ENCODE measurements at places on chromosomes 2 and 18.

- no peak for DNase-seq
These were observed 1316.7 kb downstream of the LRP1B start for GRCh38 chr2:140814141-140814540.

GRCh38 chr2:193668557-193669323 is 1474.0 kb upstream of the TMEFF2 start:
- DNase-seq, result no peak

- DNase-seq, result no peak
These were observed 33.8 kb upstream of the NFATC1 start for GRCh38 chr18:79361766-79362522.

GRCh38 chr2:170006587-170007325 is 171.2 kb upstream of the MYO3B start:
- no peak for DNase-seq

DNA sequence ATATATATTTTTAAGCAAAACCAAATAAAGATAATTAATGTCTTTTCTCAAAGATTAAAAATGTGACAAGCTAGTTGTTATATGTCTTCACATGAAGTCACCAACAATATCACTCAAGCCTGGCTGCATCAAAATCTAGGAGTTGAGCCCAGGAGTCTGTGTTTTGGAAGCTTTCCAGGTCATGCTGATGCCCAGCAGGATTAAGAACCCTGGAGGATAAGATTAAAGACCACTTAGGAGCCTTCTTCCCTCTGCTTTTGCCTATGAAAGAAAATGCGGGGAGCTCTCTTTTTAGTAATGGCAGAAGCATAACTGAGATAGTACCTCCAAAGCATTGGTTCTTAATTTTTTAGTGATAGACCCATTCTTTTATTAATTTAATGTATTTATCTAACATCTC is 157.4 kb downstream of the ASXL3 start:
- DNase-seq, result no peak

- DNase-seq, result no peak
These were observed 242.1 kb upstream of the OSR1 start for GRCh38 chr2:19600506-19600905.

GRCh38 chr2:232857158-232857563 is 12.9 kb upstream of the SNORC start:
- no peak for DNase-seq

- no peak for DNase-seq
These were observed 182.3 kb upstream of the PGAP1 start for GRCh38 chr2:197108758-197109157.

- DNase-seq, result no peak
These were observed 50.5 kb upstream of the MAP4K3 start for GRCh38 chr2:39487398-39488250.

DNA sequence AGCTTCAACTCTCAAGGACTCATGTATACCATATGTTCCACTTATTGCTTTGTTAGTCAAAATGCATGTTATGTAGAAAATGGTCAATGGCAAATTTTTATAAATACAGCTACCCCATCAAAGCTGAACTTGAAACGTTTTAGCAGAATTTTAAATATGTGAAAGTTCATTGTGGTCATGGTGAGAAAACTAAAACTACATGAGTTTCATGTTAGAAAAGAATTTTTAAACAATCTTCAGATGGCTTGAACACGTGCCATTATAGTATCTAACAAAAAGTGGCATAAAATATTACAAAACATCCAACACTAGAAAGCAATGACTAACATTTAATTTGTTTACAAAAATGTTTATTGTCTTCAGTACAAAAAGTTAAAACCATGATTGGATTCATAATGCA is 246.0 kb upstream of the KCNJ3 start:
- no peak for DNase-seq

DNA sequence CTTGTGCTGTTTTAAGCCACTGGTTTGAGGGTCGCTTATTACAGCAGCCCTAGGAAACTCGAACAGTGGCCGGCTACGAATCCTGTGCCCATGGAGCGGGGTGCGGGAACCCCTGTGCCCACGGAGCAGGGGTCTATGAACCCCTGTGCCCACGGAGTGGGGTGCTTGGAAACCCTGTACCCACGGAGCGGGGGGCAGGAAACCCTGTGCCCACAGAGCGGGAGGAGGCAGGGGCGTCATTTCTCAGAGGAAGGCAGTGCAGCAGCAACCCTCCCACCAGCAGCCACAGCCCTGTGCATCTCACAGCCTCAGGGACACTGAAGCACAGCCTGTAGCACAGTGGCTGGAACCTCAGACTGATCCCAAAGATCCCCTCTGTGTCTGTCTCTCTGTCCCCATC is 34.2 kb upstream of the GPC1 start:
- DNase-seq, result no peak

- no peak for DNase-seq
These were observed 193.2 kb upstream of the ITGA4 start for GRCh38 chr2:181264001-181264400.

DNA sequence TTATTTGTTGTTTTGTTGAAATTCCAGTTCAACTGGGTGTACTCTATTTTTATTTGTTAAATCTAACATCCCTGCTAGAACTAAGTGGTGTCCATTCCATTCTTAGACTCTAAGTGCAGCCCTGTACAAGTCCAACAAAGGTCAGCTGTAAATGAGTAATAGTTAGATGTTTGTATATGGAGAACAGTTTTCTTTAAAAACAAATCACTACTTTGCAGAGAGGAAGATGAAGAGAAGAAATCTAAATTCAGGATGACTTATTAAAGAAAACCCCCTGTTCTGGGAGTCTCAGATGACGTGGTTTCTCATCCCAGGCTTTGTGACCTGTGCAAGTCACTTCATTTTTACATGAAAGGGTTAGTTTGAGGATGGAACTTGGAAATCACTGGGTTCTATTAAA is 57.9 kb downstream of the GALNT14 start:
- DNase-seq, result no peak

GRCh38 chr2:48278590-48278989 is 251.4 kb upstream of the STON1 start:
- no peak for DNase-seq

DNA sequence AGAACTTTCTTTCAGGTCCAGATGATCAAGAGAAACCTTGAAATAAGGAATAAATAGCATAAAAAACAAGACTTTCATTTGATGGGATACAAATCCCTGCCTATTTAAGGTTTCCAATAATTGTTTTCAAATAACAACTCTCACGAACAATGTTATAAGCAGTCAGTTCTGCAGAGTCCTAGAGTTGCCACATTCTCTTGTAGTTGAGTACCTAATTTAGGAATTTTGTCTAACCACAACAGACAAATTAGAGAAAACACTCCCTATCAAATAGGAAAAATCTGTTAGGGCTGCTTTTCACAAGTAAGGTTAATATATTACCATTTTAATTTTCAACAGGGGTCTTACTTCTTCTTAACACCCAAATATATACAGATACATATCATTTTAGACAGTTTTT is 130.1 kb upstream of the CDH20 start:
- DNase-seq, result no peak

GRCh38 chr18:36141576-36141975 is 11.9 kb downstream of the ELP2 start:
- DNase-seq, result no peak

DNA sequence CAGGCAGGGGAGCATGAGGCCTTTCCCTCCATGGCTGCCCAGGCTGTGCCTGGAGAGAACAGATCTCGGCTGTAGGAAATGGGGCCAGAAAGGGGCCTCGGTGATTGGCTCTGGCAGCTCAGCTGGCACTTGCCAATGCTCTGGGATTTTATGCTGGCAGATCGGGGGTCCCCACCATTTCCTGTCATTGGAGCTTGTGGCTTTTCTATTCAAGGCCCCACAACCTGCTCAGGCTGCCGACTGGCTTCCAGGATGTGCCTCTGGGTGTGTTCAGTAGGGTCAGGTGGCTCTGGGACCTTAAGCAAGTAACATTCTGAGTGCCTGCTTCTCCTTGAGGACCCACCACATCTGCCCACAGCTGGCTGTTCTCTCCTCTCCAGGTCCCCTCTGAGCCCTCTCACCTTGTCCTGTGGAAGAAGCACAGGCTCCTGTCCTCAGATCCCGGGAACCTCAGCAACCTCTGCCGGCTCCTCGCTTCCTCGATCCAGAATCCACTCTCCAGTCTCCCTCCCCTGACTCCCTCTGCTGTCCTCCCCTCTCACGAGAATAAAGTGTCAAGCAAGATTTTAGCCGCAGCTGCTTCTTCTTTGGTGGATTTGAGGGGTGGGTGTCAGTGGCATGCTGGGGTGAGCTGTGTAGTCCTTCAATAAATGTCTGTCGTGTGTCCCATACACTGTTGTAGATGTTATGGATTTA is 4.2 kb downstream of the GNLY start:
- DNase-seq, result no peak

DNA sequence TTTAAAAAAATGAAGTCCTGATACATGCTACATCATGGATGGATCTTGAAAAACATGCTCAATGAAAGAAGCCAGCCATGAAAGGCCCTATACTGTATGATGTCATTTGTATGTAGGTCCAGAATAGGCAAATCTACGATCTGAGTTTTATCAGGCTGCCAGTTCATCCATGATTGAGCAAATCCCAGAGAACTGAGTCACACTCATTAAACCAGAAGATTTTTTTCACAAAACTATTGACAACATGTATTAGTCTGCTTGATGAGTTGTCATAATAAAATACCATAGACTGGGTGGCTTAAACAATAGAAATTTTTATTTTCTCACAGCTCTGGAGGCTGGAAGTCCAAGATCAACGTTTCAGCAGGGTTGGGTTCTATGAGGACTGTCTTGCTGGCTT is 130.7 kb downstream of the MREG start:
- DNase-seq, result no peak
